ENCODE measurements at places on chromosomes 5 and 9.

DNA sequence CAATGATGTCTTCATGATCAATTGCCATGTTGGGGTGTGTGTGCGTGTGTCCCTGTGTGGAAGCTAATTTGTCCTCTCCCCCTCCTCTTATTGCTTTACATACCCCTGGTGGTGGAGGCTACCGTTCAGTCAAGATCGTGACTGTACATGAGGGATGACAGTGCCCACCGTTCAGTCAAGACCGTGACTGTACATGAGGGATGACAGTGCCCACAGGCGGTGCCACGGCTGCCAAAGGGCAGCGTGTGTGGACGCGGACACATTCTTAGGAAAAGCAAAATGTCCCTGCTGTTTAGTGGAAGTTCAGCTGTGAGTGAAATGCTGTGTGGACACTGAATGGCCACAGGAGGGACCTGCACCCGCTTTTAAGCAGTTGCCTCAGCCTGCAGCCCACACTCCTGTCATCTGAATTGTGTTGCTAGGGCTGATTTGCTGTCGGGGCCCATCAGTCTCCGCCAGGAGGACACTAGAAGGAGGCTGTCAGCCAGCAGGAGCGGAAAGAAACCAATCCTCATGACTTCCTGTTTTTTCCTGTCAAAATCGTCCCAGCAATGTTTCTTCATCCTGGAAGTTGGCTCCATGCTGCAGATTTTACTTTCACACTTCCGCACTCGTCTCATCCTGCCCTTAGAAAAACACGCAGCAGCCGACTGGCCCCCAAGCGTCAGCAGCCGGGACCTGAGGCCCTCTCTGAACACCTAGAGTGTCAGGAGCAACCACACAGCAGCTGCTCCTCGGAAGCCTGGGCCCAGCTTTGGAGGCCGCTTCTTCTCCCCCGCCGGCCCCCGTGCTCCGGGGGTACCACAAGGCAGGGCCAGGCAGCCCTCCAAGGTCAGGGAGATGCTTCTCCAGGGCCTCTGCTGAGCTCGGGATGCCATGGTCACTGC is 9.1 kb downstream of the OR2V1 start:
- no peak for DNase-seq

- DNase-seq, result no peak
Measured at GRCh38 chr9:96186591-96187011, 115.4 kb downstream of the HSD17B3 start.

DNA sequence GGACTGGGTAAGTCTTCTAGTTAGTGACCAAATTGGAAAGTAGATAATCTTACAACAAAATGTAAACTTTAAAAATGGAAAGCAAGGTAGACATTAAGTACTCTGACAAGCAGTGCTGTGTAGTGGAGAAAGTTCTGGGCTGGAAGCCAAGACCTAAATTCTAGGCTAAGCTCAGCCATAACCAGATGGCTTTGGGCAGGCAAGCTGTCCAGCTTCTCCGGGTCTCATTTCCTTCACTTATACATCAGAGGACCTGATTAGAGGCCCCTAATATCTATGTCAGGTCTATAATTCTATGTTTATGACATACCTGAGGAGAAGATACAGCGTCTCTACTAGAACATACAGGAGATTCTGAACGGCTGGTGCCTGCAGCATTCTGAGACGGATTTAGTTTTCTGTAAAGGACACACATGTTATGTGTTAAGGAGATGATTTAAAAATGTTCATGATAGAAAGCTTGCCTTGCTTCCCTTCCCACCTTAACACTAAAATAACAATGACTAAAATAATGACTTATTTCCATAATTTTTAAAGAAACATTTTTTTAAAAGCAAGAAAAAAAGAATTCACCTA is 61.2 kb downstream of the ELL2 start:
- DNase-seq, result peak; percentile 9

- DNase-seq, result no peak
Measured at GRCh38 chr5:79621056-79621455, 8.8 kb downstream of the TENT2 start.

DNA sequence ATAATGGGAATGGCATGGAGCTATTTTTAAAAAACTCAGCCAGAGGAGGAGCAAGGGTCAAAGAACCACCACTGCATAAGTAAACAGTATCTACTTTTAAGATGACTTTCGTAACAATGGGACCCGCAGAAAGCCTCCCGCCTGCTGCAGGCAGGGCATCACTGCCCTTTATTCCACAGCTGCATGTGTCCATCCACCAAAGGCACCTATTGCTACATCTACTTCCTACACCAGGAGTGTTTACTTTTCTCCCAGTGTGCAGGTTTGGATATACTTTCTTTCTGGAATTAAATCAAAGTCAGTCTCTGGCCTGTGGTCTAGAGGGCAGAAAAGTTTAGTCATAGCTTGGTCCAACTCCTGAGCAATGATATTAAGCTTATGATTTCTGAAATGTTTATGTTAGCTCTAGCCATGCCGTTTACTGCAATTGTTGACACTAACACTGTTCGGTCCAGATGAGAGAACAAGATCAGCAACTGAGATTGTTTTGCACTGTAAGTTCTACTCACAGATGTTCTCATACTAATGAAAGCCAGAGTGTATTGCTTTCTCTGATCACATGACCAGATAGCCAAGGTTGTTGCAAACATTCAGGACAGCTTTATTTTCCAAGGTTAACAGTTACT is 391.5 kb downstream of the FGF10 start:
- no peak for DNase-seq

- DNase-seq, result peak; percentile 32
Measured at GRCh38 chr5:123874600-123875201, 362.7 kb downstream of the CSNK1G3 start.

GRCh38 chr9:12815888-12816287 is 41.1 kb downstream of the LURAP1L start:
- no peak for DNase-seq

- DNase-seq, result no peak
Measured at GRCh38 chr5:67543720-67544270, 347.2 kb upstream of the CD180 start.

DNA sequence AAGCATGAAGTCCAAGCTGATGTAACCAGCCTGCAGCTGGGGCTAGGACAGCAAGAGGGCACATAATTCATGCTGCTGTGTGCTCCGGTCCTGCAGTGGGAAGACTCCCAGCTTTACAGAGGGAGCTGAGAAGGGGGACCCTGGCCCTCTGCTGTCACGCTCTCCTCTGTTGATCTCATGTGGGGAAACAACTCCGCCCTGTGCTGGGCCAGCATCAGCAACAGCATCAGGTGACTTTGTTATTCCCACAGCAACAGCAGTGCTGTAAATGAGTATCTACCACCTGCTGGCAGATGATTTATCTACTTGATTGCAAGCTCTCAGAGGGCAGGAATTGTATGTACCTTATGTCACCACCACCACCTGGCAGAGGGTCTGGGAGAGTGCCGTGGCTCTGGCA is 176.2 kb downstream of the COL23A1 start:
- no peak for DNase-seq

- DNase-seq, result no peak
Measured at GRCh38 chr9:79254900-79255650, 316.7 kb upstream of the TLE4 start.

DNA sequence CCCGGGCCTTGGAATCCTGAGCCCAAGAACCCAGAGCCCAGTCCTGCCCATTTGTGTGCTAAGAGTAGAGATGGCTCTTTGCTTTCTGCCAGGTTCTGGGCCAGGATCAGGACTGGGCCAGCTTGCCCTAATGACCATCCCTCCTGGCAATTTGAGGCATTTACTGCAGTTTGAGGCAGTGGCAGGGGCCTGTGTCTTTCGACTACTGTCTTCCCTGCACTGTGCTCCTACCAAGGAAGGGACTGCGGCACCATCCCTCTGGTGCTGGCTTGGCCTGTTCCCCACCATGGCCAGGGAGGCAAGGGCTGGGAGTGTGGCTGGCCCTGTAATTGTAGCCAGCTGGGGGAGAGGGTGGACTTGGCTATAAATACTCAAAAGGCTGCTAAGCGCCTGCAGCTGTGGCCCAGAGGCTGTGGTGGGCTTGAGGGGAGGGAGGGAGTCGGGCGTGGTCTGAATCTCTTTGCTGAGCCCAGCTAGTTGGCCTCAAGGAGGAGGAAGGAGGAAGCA is 4.6 kb downstream of the ENHO start:
- no peak for DNase-seq

- DNase-seq, result no peak
Measured at GRCh38 chr9:127022913-127023660, 99.3 kb downstream of the ANGPTL2 start.

- DNase-seq, result no peak
Measured at GRCh38 chr9:99561509-99561917, 260.2 kb upstream of the NR4A3 start.

DNA sequence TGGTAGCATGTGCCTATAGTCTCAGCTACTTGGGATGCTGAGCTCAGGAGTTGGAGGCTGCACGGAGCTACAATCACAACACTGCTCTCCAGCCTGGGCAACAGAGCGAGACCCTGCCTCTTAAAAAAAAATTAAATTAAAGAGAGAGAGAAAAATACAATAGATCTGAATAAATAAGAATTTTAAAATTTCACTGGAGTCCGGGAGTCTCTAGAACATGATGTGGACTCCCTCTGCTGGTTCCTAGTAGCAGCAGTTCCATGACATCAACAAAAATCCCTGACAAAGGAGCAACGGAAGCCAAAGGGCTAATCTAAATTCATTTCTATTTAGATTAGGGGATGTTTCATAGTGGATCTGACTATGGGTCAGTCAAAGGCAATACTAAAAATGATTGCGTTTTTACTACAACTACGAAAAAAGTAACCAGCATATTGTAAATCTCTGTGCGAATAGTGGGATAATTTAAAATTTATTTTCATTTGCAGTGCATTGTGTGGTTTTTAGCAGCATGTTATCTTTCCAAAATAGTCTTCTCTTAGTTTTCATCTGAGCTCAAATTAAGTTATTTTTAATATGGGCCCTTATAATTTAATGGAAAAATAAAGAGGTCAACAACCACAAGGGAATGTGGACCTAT is 6.7 kb downstream of the INIP start:
- no peak for DNase-seq

GRCh38 chr9:87873607-87874303 is 8.9 kb upstream of the SPATA31E1 start:
- no peak for DNase-seq

GRCh38 chr9:137544176-137544760 is 5.9 kb downstream of the PNPLA7 start:
- no peak for DNase-seq

DNA sequence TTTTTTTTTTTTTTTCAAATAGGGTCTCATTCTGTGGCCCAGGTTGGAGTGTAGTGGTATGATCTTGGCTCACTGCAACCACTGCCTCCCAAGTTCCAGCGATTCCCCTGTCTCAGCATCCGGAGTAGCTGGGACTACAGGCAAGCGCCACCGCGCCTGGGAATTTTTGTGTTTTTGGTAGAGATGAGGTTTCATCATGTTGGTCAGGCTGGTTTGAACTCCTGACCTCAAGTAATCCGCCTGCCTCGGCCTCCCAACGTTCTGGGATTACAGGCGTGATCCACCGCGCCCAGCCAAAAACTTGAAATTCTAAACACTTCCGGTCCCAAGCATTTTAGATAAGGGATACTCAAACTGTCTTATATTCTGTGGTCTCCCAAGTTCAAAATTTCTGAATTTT is 718.9 kb upstream of the MEF2C start:
- DNase-seq, result no peak

- DNase-seq, result no peak
Measured at GRCh38 chr9:2790466-2790865, 53.4 kb downstream of the PUM3 start.

GRCh38 chr9:106958955-106959657 is 96.1 kb downstream of the ZNF462 start:
- DNase-seq, result no peak

DNA sequence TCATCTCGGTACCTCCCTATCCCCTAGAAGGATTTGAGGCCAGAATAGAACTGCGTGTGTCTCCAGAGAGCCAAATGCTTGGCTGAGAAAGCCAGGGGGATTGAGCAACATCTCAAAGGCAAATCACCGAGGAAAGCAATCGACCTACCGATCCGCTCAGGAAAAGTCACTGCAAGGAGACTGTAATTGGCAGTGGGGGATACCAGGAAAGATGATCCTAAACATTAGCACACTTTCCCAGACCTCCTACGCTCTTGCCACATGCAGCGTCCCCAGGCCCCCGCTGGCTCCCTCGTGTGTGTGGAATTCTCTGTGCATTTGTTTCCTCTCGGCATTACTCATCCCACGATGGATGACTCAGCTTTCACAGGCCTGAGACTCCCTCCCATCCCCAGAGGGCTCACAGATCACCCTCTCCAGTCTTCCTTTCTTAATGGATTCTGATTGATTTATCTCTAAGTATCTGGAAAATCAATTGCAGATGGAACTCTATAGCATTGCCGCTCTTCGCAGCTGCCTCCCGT is 82.2 kb upstream of the ICE1 start:
- no peak for DNase-seq

DNA sequence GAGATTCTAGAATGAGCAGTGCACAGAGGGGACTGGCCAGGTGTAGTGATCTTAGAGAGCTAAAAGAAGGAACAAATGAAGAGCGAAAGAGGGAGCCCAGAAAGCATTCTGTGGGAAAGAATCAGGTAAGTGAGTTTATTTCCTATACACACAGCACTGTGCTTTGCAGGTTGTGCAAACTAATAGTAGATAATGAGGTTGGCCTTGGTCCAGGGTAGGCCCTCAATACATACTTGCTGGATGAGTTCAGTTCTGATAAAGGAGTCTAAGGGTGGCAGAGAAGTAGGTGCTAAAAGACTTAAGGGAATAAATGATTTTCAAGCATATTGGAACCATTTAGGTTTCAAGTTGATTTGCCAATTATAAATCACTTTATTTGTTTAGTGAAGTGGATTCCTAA is 122.0 kb downstream of the NPR3 start:
- DNase-seq, result no peak

DNA sequence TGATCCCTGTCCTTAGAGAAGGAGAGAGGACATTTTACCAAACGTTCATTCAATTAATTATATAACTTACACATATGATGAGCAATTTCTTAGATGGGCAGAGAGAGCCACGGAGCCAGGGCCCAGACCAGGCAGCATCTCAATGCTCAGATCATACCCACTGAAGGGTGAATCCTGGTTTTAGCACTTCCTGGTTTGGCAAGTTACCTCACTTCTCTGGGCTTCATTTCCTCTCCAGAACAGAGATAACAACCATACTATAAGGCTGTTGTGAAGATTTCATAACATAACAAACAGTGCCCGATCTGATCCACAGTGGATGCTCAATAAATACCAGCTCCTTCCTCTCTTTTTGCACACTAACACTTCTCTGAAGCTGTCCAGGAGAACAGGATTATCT is 271.1 kb downstream of the DENND1A start:
- DNase-seq, result no peak

GRCh38 chr9:122930541-122931225 is 629 bp downstream of the ZBTB26 start:
- no peak for DNase-seq

GRCh38 chr5:109278141-109278540 is 131.6 kb downstream of the PJA2 start:
- DNase-seq, result no peak

- DNase-seq, result no peak
Measured at GRCh38 chr5:14356305-14356704, 213.2 kb downstream of the TRIO start.

GRCh38 chr5:169347786-169348185 is 46.8 kb upstream of the SLIT3 start:
- no peak for DNase-seq
